ENCODE measurements at places on chromosomes 1 and 21.

- no peak for DNase-seq
These were observed 56.5 kb downstream of the IRF2BP2 start for GRCh38 chr1:234553240-234554188.

GRCh38 chr1:21037091-21037490 is 139.6 kb downstream of the EIF4G3 start:
- DNase-seq: no peak

DNA sequence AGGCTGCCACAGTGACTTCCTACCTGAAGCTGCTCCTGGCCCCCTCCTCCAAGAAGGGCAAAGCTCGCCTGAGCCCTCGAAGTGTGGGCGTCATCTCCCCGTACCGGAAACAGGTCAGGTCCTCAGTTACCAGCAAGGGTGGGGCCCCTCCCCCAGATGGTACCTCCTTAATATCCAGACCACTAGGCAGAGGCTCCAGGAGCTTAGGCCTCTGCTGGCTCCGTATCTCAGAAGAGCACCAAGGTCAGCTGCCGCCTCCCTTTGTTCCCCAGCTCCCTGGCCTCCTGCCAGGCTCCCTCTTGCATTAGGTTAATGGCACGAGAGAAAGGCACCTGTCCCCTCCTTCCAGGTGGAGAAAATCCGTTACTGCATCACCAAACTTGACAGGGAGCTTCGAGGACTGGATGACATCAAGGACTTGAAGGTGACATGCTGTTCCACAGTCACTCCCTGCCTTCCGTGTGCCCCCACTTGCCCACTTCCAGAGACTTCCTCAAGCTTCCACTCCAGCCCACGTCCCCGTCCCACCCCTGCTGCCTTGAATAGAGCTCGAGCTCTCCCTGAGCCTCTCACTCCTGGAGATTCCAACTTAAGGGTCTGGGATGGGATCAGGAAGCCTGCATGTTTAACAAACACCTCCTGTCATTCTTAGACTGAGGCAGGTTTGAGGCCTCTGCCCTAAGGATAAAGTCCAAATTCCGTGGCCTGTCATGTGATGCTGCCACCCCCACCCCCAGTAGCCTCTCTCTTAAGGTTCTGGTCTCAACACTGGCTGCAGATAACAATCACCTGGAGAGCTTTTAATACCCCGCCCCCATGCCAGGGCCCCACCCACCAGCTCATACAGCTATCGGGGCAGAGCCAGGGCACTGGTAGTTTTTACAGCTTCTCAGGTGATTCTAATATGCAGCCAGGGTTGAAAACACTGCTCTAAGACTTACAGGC is 8.3 kb downstream of the RHOC start:
- DNase-seq: no peak

- DNase-seq: no peak
These were observed 10.7 kb downstream of the TMEM81 start for GRCh38 chr1:205073511-205073910.

- no peak for DNase-seq
These were observed 372.1 kb upstream of the PBX1 start for GRCh38 chr1:164186881-164187280.

- DNase-seq: peak; percentile 50
These were observed 172.4 kb downstream of the NFIA start for GRCh38 chr1:61254634-61255357.

DNA sequence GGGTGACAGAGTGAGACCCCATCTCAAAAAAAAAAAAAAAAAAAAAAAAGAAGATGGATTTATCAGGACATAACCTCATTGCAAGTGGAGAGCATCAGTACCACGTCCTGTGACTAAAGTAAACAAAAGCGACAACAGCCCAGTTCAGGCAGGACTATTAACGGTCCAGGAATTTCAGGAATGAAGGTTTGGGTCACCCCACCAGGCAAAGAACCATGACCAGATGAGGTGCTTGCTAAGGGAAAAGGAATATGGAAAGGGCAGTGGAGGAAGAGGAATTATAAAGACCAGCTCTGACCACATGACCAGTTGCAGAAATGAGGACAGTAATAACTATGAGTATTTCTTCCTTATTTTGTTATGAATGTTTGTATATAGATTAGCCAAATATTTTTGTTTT is 35.4 kb upstream of the EIF4G3 start:
- no peak for DNase-seq

DNA sequence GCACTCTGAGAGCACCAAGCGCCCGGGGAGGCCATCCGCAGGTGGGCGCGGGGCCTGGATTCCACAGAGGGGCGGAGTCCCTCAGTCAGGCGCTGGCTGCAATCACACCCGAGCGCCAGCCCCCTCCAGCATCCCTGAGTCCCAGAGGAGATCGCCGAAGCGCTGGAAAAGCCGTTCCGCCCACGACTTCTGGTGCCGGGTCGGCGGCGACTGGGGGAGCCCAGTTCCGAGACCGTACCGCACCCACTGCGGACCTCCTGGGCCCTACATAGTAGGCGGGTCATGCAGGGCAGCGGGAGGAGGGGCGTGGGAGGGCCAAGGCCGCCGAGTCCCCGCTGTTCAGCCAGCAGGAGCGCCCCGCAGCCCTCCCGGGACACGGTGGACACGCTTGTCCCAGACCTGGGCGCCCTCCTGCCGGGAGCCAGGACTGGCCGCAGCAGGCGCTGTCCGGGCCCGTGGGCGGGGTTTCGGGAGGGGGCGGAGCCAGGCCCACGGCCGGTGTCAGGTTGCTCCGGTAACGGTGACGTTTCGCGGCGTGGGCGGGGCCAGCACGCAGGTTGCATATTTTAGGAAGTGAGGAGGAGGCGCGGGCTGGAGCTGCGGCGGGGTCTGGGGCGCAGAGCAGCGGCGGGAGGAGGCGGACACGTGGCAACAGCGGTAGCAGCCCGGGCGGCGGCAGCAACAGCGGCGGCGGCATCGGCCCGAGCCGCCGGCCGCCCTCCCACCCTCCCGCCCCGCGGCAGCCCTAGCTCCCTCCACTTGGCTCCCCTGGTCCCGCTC is at the start of gene ATP1A1:
ATP1A1 (plus strand) TSS at position 594 of the 780 bp plus-strand sequence. CDS start 268 bp downstream, outside the sequence.
- DNase-seq: peak; percentile 97

- peak; percentile 2 for DNase-seq
These were observed 56.8 kb downstream of the PLD5 start for GRCh38 chr1:242467556-242468145.

DNA sequence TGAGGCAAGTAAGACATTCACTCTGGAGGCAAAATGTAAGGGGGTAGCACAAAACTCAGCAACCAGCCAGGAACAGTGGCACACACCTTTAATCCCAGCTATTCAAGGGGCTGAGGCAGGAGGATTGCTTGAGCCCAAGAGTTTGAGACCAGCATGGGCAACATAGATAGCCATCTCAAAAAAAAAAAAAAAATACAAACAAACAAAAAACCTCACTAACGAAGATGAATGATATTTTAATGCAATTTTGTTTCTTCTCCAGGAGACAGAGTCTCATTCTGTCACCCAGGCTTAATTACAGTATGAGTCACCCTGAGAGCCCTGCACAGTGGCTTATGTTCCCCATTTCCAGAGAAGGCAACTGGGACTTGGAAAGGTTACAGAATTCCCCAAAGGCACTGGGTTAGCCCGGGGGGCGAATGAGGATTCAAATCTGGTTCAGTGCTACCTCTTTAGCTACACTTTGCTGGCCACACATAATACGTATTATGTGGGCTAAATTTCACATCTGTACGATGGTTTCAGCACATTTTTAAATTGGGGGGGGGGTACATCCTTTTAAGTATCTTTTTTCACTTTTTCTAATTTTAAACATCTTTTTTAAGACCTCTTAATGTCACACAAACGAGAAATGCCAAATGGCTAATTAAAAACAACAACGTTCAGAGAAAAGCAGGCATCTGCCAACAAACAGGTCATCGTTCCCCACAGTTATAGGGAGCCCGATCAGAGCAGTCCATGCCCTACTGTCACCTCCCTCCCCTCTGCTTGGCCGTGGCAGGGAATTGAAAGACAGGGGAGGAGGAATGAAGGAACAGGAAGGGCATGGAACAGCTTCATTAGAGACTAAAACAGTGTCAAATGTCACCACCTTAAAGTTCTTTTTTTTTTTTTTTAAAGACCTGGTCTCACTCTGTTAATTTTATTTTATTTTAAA is 3.5 kb downstream of the CELA2A start:
- DNase-seq: peak; percentile 78

GRCh38 chr1:99919220-99919619 is 50.6 kb upstream of the SLC35A3 start:
- DNase-seq: peak; percentile 79

All from suppressor macrophage treated with lipopolysaccharide for 4 hours (primary cell).